ENCODE measurements at places on chromosomes 13 and 19.

DNA sequence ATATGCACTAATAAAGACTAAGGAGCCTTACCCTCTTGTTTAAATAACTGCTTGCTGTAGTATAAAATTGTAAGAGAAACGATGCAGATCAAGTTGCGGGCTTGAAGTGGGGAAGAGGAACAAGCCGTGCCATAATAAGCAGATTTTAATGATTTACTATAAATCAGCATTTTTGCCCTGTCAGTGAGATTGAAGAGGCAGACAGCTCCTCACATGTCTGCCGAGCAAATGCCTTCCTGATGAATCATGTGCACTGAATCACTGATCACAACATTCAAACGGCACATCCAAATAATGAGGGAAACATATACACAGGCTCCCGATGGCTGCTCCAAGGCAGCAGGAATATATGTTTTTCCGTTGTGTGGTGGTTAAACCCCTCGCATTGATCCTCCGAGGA, 282.9 kb downstream of the TSHZ3 start:
- peak; percentile 86 for DNase-seq

DNA sequence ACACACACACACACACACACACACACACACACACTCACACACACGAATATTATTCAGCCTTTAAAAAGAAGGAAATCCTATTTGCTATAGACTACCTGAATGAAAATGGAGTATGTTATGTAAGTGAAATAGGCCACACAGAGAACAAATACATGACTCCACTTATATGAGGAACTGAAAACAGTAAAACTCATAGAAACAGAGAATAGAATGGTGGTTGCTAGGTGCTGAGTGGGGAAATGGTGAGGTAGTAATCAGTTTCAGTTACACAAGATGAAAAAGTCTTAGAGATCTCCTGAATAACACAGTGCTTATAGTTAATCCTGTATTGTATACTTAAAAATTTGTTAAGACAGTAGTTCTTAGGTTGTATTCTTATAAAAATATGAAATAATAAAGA, 8.2 kb downstream of the ZNF677 start:
- DNase-seq, result no peak

DNA sequence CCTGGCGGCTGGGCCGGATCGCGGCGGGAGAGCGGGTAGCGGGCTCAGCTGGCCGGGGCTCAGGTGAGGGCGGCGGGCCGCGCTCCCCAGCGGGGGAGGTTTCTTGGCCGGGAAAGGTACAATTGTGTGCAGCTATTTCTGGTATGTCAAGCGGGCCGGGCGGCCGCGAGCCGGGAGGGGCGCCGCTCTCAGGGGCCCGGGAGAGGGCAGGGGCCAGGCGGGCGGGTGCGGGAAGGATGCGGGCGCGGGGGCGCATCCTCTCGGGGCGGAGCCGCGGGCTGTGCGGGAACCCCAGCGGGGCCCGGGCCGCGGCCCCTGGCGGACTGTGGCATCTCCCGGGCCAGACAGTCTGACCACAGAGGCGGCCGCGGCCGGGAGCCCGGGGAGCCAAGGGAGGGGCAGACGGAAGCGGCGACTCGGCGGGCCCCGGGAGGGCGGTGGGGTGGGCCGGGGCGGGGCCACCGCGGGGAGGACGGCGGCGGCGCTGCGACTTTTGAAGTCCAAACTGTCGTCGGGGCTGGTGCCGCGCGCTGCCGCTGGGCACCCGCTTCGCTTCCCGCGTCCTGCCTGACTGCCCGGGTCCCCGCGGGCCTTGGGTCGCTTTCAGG, at the start of gene LMO7:
TSS of gene LMO7 (plus strand) at position 503 of the 608 bp plus-strand sequence. CDS start 328 bp downstream, outside the sequence.
- DNase-seq, result no peak

DNA sequence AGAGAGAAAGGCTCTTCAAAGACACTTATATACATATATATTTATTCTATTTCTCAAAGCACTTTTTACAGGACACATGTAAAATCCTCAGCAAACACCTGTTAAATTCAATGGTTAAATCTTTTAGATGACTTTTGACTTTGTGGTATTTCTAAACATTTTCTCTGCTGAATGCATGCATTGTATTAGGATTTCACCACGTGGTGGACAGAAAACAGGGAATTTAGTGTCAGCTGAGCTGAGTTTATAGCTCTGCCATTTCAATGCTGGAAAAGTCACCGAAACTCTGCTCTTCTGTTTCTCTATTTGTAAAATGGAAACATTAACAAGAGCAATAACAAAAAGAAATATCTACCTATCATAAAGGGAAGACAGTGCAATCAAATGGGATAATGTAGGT, 375.6 kb downstream of the ENOX1 start:
- DNase-seq, result no peak

- no peak for DNase-seq
Measured at GRCh38 chr19:35736913-35737886, 5.1 kb downstream of the IGFLR1 start.

DNA sequence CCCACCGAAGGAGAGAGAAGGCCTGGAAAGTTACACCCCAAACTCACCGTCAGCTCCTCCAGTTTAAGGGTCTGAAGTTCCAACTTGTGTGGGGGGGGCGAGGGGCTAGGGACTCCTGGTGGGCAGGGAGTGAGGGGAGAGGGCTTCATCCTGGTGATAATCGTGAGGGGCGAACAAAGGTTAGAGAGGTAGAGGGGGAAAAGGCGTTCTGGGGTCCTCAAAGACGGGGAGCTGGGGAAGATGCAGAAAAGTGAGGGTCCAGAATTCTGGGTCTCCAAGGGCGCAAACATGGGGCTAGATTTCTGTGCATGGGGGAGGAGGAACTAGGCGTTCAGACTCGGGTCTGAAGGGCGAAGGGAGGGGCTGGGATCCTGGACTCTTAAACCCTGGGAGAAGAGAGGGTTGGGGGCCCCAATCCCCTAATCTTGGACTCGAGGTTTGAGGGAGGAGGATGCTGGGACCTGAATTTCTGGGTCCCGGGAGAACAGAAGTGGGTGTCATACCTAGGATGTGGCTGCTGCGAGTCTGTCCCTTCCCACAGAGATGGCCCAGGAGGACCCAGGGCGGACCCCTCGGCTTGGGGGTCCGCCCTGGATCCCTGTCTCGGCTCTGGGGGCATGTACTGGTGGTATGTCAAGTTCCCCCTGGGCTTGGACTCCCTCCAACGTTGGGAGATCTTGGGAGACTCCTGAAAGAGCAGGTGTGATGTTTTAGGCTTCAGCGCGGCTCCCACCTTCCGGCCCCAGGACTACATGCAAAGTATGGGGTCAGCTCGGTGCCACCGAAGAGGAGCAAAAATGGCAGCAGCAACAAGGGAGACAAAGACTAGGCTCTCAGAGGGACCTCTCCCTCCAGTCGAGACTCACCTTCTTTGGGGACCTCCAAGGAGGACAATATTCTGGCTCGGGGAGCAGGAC, 4.5 kb downstream of the MAMSTR start:
- no peak for DNase-seq

- no peak for DNase-seq
Measured at GRCh38 chr13:38785042-38785441, 98.2 kb downstream of the FREM2 start.

GRCh38 chr13:38933786-38934185, 56.8 kb downstream of the STOML3 start:
- DNase-seq, result no peak

DNA sequence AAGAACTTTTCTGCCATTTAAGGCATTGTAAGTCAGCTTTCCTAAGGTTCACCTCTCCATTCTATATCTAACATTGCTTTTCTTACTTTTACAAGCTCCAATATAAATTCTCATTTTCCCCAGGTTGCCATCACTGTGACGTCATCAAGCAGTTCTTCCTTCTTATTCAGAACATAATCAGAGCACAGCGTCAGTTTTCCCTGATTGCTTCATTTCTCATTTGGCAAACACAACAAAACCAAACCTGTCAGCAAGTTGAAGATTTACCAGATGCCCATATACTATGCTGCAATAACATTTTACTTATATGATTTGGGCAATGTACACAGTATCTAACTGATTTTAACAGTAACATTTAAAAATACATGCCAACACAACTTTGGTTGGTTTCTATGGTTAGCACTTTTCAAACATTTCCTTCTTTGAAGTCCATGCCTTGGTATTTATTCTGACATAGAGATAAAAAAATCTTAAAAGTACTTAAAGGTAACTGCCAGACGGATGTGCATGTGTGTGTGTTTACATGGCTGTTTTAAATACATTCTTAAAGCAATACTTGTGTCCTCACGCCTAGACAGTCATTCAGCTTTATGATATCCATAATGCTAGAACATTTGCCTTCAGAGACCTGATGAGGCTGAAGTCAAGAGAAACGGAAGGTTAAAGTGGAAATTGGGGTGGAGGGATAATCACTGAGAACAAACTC, 264.0 kb downstream of the KLF12 start:
- peak; percentile 39 for DNase-seq

- no peak for DNase-seq
Measured at GRCh38 chr13:43446126-43446525, 340.6 kb downstream of the ENOX1 start.

DNA sequence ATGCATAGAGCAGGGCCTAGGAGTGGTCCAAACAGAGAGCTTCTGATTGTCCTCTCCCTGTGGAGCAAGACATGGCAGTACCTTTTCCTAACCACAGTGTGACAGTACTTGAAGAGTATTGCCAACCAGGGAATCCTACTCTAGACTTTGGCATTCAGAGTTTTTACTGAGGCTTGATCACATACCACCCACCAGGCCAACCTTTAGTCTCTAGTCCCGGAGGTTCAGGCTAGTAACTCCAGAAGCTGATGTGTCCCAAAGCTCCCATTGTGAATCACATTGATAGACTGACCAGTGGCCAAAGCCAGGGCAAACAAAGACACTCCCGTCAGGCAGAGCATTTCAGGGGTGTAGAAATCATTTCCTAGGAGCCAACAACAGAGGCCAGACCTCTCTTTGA, 18.4 kb downstream of the IFT88 start:
- DNase-seq, result no peak

DNA sequence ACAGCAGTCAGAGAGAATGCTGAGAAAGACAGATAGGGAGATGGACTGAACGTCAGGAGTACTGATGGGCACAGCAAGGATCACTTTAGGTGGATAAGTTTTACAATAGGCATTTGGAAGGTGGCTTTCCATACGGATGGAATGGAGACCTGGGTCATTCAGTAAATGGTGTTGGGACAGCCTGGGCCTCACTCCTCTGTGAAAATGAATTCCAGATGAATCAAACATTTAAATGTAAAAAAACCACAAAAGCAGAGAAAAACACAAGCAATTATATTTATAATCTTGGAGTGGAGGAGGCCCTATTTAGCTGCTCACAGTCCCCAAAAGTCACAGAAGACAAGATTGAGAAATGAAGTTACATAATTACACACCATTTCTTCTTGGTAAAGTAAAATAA, 4.7 kb downstream of the IL17D start:
- DNase-seq, result no peak

DNA sequence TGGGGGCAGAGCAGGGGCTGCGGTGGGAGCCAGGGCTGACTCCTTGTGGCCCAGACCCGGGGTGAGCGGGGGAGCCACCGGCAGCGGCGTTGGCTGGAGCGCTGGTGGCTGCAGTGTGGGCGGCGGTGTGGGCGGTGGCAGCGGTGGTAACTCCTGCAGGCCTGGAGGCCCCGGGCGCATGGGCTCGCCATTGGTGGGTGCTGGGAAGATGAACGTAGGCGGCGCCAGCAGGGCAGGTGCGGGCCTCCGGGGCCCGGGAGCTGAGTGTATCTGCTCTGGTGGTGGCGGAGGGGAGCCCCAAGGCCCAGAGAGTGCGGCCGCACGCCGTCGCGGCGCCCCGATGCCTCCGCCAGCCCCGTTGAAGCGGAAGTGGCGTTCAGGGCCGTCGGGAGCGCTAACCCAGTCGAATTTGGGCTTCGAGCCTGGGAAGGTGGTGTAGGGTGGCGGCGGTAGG, 2.0 kb downstream of the GGN start:
- no peak for DNase-seq

DNA sequence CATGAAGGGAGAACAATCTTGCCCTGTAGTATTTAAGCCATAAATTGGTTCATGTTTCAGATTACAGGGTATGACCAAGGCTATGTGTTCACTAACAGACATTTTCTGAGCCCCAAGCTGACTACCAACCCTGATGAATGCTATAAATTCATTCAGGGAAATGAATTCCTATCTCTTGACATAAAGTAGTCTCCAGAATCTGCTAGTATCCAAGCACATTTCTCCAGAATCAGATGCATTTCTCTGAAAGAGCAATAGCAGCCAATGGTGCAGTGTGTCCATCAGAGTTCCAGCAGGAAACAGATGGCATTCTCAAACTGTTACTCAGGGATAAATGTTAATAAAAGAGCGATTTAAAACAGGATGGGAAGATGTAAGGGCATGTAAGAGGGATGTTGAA, 226.4 kb downstream of the COG6 start:
- peak; percentile 76 for DNase-seq

DNA sequence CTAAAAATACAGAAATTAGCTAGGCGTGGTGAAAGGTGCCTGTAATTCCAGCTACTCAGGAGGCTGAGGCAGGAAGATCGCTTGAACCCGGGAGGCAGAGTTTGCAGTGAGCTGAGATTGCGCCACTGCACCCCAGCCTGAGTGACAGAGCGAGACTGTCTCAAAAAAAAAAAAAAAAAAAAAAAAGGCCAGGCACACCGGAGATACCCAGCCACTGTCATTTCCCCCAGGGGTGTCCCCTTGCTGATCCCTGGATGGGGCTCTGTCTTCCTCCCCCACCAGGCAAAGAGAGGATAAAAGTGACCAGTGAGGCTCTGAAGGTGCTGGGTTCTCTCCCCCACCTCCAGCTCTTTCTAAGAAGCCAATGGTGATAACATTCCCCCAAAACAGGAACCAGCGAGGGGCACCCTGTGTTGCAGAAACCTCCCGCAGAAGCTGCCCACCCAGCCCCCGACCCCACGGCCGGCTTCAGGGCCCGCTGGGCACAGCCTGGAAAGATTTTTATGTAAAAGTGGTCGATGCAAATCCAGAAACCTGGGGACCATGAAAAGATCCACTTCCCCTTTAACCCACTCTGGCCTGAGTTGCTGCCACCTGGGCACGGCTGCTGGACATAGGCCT, 61.4 kb upstream of the KLF2 start:
- DNase-seq, result no peak
